Substantia nigra (tissue), 51 donors: ENCODE measurements at places on chromosomes 2 and 18.

GRCh38 chr2:33207151-33207740, 260.5 kb downstream of the LTBP1 start:
- DNase-seq: no peak

- no peak for DNase-seq
These were observed 1246.3 kb upstream of the PIK3C3 start for GRCh38 chr18:40708726-40709125.

DNA sequence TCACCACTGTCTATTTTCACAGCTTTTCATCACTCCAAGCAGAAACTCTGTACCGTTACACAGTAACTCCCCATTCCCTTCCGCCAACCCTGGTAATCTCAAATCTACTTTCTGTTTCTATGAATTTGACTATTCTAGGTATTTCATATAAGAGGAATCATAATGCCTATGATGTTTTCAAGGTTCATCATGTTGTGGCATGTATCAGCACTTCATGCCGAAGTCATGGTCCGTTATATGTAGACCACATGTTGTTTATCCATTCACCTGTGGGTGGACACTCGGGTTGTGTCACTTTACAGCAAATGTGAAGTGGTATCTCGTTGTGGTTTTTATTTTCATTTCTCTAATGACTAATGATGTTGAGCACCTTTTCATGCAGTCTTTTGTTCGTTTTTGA, 21.6 kb downstream of the CPSF3 start:
- no peak for DNase-seq

DNA sequence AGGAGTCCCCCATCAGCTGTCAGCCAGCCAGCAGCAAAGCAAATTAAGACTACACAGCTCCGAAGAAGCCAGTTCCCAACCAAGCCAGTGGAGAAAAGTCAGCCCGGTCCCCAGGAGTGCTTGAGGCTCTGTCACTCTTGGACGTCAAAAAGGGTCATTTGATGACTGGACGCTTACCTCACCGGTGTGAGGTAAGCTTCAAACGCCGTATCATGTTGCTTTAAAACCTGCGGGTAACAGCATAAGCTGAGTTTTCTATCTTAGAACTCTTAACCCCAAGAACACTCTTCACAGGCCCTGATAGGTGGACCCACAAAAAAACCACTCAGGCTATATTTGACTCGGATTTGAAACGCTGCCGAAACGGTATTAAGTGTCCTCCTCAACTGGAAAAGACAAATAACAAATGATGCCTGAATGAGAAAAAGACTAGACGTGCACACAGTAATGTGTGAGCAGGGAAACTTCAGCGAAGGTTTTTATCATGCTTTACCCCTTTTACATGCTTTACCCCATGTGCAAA, 682 bp upstream of the LNPK start:
- no peak for DNase-seq

GRCh38 chr2:177688844-177689243, 296.3 kb downstream of the AGPS start:
- DNase-seq: no peak

DNA sequence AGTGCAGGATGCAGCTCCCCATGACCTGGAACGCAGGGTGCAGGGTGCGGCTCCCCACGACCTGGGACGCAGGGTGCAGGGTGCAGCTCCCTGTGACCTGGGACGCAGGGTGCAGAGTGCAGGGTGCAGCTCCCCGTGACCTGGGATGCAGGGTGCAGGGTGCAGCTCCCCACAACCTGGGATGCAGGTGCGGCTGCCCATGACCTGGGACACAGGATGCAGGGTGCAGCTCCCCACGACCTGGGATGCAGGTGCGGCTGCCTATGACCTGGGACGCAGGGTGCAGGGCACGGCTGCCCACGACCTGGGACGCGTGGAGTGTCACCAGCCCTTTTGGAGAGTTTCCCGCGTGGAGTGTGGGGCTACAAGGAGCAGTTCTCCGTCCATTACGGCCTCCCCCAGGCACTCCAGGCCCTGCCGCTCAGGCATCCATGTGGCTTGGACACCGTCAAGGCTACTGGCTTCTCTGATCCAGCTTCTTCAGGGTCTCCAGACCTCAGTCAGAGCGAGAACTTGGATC, 38.7 kb downstream of the PXDN start:
- no peak for DNase-seq

DNA sequence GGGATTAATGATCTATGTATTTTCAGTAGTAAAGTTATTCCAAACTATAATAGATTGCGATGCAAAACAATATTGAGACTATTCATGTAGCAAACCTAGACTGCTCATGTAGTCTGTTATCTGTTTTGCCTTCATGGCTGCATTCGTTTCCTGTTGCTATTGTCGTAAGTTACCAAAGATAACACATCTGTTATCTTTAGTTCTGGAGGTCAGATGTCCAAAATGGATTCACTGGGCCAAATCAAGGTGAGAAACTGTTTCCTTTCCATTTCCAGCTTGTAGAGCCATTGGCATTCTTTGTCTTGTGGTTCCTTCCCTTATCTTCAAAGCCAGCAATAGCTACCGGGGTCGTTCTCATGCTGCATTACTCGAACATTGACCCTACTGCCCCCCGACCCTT, 20.9 kb downstream of the ITGAV start:
- no peak for DNase-seq

GRCh38 chr2:238724728-238725127, 123.2 kb upstream of the TWIST2 start:
- DNase-seq: no peak

- no peak for DNase-seq
These were observed 531.8 kb downstream of the LRP1B start for GRCh38 chr2:141598982-141599381.

GRCh38 chr2:31428001-31428418, 13.5 kb upstream of the XDH start:
- DNase-seq: no peak

DNA sequence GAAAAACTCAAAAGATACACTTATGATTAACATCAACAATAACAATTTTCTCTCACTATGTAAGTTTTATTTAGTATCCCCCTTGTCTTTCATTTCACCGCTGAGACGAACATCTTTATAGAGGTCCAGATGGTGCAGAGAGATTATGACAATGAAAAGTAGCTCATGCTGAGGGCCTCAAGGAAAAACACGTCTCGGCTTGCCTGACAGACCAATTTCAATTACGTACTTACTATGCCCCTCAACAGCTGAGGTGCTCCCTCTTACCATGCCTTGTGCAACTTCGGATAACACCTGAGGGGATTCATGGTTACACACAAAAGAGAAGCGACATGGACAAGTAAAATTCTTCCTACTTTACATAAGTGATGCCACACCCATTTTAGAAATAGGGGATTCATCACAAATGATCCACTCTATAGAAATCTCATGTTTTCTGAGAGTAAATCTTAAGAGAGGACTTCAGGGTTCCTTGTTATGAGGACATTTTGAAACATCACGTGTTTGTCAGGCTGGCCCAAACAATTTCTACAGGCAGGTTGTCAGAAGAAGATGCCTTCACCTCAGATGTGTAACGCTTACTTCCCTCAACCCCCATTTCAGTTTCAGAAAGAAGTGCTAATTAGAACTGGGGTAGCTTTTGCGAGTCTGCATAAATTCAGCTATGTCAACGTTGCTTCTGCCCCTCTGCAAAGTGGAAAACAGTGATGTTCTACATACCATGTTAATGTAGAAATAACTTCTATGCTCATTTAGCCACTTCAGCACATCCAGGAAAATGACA, 191.4 kb downstream of the NRXN1 start:
- no peak for DNase-seq

DNA sequence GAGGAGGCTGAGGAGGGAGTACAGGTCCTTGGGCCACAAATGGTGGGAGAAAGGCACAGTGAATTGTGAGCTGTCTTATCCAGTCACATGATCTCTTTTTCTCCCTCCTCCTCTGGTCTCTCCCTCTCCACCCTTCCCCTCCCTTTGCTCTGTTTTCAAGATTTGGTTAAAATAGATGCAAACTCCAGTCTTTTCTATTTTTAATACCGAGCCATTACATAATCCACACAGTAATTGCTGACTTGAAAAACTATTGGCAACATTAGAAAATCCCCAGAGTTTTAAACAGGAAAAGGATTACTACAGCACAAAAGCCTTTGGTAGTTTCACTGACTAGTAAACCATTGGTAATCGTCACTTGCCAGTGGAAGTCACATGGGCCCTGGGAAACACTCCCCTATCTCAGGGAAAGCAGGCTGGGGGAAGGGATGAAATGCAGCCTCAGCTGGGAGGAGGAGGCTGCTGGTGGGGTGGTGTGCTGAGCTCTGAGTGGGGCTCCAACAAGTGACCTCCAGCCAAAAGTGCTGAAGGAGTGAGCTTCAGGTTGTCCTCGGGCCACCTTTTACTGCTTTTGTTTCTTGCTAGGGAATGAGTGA, 57.4 kb upstream of the PCBP1 start:
- DNase-seq: no peak

DNA sequence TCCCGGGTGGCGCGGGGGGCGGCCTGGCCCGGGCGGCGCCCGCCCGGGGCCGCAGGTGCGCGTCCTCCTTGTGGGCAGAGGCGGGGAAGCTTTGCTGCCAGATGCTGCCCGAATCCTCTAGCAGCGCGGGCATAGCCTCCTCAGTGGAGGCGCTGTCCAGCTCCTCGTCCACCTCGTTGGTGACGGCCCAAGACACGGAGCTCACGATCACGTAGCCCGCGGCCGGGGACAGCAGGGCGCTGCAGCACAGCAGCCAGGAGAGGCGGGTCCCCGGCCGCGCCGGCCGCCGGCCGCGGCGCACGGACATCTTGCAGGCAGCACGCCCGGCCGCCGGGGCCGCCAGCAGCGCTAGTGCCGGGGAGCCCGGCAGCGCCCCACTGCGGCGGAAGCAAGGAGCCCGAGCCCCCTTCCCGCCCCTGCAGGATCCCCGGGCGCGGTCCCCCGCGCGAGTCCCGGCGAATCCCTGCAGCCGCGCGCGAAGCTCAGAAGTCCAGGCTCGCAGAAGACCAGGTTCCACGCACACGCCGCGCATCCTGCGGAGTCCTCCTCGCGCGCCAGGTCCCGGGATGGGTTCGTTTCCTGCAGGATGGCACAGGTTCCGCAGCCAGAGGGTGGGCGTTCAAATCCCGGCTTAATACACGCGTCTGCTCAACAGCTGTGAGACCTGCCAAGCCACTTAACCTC, at the start of gene CREG2:
CREG2 (minus strand) TSS at position 353 of the 684 bp plus-strand sequence; CDS start at position 307, 46 bp downstream.
- DNase-seq: no peak

- DNase-seq: no peak
These were observed 20.1 kb downstream of the PELI1 start for GRCh38 chr2:64124168-64124567.

DNA sequence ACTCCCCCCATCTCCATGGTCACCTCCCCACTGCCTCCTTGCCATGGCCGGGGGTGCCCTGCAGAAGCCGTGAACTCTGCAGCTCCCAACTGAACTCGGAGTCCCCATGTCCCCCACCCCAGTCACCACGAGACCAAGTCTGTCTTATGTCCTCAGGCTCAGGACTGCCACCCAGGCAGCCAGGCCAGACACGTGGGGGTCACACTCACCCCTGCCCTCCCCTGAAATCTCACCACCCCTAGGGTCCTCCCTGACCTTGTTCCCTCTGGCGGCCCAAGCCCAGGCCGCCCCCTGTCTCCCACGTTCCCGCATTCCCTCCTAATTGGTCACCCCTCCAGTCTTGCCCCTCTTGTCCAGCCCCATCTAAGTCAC, 11.0 kb downstream of the AQP12A start:
- DNase-seq: no peak

DNA sequence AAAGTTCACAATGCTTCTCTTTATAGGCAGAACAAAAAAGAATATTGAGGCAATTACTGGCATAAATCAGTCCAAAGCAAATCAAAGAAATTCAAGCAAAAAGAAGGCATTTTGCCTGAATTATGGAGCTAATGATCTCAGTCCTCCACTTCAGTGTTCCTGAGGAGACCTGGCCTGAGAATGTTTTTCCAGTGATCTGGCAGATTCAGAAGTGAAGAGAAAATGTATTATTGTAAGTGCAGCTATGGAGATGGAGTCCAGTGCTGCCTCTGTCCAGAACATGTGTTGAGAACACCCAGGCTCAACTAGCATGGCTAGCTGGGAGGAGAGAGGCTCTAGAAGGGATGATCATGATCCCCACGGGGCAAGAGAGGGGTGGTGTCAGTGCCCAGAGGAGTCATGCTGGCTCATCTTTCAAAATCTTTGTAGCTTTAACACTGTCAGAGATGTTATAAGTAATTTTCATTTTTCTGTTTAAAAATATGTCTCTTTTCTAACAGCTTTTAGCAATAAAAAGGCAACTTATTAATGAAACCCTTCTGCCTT, 367.0 kb upstream of the RAB12 start:
- DNase-seq: no peak

- DNase-seq: no peak
These were observed 368.0 kb upstream of the RAB6C start for GRCh38 chr2:129611471-129611870.

- DNase-seq: peak; percentile 84
These were observed at the start of gene SLC1A4 for GRCh38 chr2:64989126-64989981. Gene SLC1A4, plus strand, starts transcription at chr2:64989399. Its CDS starts 245 bp downstream, at chr2:64989644.

DNA sequence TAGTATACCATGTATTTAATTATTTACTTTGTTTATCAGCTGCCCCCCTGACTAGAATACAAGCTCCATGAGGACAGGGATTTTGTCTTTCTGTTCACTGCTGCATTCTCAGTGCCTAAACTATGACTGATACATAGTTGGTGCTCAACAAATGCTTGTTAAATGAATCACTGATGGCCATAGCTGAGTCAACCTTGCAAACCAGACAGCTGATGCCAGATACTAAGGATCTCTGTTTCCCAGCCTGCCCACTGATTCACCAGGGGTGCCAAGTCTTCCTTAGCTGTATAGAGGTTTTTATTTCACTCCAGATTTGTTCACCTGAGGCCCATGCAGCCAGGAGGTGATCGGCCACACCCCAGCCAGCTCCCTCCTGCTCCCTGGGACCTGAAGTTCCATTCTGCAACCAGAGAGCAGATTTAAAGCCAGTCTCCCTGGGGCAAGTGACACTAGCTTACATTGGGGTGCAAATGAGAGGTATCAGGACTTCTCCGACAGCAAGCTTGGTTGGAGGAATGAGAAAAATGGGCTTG, 92.2 kb downstream of the C1QL2 start:
- DNase-seq: no peak

GRCh38 chr18:49177812-49178211, 227.0 kb upstream of the SMAD7 start:
- DNase-seq: no peak

DNA sequence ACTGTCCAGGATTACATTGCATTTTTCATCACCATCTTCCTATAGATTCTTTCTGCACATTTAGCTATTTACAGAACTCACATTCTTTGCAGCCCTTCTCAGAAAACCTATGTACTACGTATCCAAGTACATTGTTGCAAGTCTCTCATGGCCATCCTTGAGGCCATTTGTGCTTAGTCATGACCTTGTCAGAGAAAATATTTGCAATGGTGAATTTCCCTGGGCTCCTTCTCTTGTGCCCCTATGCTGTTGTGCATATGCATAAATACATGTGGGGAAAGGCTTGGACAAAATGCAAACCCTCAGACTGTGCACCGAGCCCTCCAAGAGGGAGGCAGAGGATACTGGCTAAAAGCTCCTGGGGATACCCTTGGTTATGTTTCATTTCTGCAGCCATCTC, 19.5 kb downstream of the IL36A start:
- DNase-seq: no peak

GRCh38 chr2:191165176-191165643, 14.4 kb upstream of the STAT4 start:
- DNase-seq: peak; percentile 16

- DNase-seq: no peak
These were observed 232.7 kb upstream of the MAP2 start for GRCh38 chr2:209191139-209191538.
